ENCODE measurements at places on chromosomes 12 and 14. TPM values are rescaled to one million over a fixed set of nuclear protein-coding genes. Genes with fewer than 3 reads are reported as not detected.

Gene GIT2
- 70.1 TPM for total RNA-seq

Gene GPR132
- 1.7 TPM for total RNA-seq

Gene INHBC
- not detected for total RNA-seq

Gene RILPL2
- 4.5 TPM for total RNA-seq

Gene MARK3
- 141 TPM for total RNA-seq

Gene FERMT2
- 213 TPM for total RNA-seq

Gene DHH
- total RNA-seq: not detected

Gene PTCSC3
- total RNA-seq: not detected

Gene KRT79
- total RNA-seq: not detected

Gene KLRD1
- total RNA-seq: not detected

Gene LAG3
- not detected for total RNA-seq

Gene SLC22A17
- 14.1 TPM for total RNA-seq

Gene KLHL28
- total RNA-seq: 20.6 TPM

Gene ITGA7
- 52.0 TPM for total RNA-seq

Gene RBP5
- total RNA-seq: not detected

Gene GPR137C
- total RNA-seq: 3.9 TPM

Gene SPIC
- not detected for total RNA-seq

Gene ACOT4
- not detected for total RNA-seq

Gene TGFB3
- total RNA-seq: 24.6 TPM

Gene RIMBP2
- 7.5 TPM for total RNA-seq

Gene NGDN
- total RNA-seq: 20.3 TPM

Gene SPSB2
- total RNA-seq: 6.7 TPM

Gene CCND2
- 49.1 TPM for total RNA-seq

Gene CCDC184
- 0.89 TPM for total RNA-seq

Gene EFS
- total RNA-seq: 9.6 TPM

Gene NDRG2
- total RNA-seq: 418 TPM

Gene MVK
- total RNA-seq: 1.2 TPM

Gene LUM
- 7.0 TPM for total RNA-seq

Gene TEAD4
- total RNA-seq: 8.4 TPM

Gene TAS2R30
- total RNA-seq: 2.9 TPM

Gene E2F7
- 3.3 TPM for total RNA-seq

Gene SLC15A4
- total RNA-seq: 2.0 TPM

Gene GYS2
- not detected for total RNA-seq

Gene INSM2
- not detected for total RNA-seq

Gene FAM186B
- total RNA-seq: 0.18 TPM

Gene SUPT16H
- 27.4 TPM for total RNA-seq

Gene CCT2
- 137 TPM for total RNA-seq

Gene DCAF5
- 78.6 TPM for total RNA-seq

Gene SINHCAF
- total RNA-seq: 34.5 TPM

Gene OTX2
- not detected for total RNA-seq

Gene EEF1AKMT3
- 61.4 TPM for total RNA-seq

Gene ZC2HC1C
- 0.37 TPM for total RNA-seq

Gene DPF3
- total RNA-seq: 10.3 TPM

Gene EGLN3
- 40.6 TPM for total RNA-seq

Gene PTPRR
- not detected for total RNA-seq

Gene CPNE6
- not detected for total RNA-seq

Gene BRMS1L
- total RNA-seq: 5.2 TPM

Gene B4GALNT1
- total RNA-seq: not detected

All from stomach (tissue), 19 donors.